GM03348 (cell line): ENCODE measurements at places on chromosomes 6 and 20.

DNA sequence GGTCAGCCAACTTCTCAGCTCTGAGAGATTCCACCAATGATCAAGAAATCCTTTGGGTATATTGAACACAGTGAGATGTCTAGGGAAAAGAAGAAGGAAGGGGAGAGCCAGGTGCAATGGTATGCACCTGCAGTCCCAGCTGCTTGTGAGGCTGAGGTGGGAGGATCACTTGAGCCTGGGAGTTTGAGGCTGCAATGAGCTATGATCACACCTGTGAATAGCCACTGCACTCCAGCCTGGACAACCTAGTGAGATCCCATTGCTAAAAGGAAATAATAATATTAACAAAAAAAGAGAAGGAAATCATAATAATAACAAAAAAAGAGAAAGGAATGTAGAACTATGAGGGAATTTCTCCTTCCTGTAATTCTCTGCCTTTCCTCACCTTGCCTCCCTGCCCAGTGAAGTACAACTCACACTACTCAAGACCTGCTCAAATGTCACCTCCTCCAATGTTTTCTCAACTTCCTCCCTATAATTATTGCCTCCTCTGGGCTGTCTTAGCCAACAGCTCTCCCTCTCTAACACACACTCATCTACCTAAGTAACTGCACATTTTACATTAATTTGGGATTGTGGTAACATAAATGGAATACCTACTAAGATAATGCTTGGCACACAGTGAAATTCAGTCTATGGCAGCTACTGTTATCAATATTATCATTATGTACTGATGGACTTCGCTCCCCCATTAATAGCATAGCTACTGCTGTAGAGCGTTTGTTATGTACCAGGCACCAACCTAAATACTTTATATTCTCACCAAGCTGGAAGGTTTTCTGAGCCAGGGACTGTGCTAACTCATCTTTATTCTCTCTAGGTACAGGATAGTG is 103.6 kb downstream of the KIF13A start:
- DNase-seq, result no peak

DNA sequence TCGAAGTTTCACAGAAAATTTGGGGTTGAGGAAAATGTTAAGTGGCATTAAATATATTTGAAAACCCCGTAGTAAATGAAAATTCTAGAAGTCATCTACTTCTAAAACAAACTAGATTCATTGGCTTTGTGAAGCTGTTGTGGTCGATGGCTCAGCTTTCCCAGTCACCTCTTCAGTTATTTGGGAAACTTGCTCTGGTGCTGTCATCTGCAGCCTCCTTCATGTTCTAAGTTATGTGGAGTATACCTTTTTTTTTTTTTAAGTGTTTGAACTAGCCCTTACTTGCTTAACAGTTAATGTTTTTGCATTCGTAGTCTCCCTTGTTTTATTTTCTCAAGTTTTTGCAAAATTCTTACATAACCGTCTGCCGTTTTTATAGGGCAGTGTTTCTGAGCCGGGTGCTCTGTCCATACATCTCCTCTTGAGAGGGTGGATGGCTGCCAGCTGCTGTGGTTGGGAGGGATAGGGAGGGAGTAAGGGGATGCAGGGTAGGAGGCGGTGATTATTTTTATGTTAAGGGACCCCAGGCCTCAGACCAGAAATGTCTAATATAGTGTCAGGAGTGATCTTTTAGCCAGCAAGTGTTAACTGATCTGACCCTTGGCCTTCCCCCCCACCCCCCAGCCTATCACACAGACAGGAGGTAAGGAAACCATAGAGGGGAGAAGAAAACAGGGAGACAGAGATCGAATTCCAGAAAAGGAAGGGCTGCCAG is 7.1 kb downstream of the RREB1 start:
- DNase-seq, result no peak

DNA sequence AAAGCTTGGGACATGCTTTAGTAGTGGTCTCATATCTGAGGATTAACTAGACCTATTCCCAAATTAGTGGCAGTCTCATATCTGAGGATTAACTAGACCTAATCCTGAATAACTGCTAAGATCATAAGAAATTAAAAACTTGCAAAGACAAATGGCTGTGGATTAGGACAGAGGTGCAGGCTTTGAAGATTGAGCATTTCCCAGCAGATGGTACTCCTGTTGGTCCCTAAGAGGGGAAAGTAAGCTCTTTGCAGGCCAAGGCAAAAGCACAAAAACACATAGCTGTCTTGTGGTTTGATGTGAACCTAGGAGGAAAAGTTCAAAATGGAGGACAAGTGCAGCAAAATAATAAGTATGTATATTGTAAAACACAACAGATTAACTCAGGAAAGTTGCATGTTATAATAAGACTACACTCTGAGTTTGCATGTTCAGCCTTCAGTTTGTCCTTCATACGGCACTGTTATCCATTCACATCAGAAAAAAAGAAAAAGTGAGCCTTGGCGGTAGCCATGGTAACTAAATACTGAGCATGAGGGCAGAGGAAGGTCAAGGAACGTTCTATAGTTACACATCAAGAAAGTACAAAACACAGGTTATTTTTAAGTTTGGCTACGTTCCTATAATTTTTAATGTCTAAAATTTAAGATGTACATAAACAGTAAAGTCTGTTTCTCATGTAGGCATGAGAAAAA is 62.8 kb downstream of the FILIP1 start:
- no peak for DNase-seq

DNA sequence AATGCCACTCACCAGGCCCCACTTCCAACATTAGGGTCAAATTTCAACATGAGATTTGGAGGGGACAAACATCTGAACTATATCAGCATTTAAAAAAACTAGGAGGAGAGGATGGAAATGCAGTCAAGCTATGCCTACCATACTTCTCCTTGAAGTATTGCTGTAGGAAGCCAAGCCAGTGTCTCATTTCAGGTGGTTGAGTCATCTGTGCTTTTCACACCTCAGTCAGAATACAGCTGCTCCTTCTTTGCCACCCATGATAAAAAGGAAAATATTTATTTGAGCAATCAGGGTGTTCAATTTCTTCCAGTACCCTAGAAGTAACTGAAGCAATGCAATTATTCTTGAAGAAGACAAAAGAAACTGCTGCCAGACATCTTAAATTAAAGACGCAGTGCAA is 47.0 kb upstream of the EEF1E1 start:
- no peak for DNase-seq

- DNase-seq, result no peak
Measured at GRCh38 chr20:50728981-50729874, 2.2 kb upstream of the PARD6B start.

DNA sequence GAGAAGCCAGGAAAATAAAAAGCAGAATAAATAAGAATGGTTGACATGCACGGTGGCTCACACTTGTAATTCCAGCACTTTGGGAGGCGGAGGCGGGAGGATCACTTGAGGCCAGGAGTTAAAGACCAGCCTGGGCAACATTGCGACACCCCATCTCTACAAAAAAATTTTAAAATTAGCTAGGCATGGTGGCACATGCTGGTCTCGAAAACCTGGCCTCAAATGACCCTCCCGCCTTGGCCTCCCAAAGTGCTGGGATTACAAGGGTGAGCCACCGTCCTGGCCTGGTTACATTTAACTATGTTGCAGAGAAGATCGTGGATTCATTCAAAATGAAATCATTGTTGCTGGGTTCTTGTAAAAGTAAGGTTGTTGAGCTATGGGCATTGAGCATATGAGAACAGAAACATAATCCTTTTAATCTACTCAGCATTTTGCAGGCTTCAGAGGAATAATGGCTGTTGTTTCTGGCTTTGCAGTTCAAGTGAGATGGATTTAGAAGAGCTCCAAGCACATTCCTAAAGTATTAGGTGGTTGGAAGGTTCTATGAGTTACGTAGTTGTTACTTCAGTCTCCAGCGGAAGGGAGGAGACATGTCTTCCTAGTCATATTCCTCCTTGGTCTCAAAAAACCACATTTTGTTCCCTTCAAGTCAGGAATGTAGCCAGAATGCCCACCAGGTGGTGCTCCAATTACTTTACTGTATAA is 45.6 kb upstream of the RAB23 start:
- peak; percentile 86 for DNase-seq

- no peak for DNase-seq
Measured at GRCh38 chr20:32252189-32252588, 25.3 kb upstream of the KIF3B start.

DNA sequence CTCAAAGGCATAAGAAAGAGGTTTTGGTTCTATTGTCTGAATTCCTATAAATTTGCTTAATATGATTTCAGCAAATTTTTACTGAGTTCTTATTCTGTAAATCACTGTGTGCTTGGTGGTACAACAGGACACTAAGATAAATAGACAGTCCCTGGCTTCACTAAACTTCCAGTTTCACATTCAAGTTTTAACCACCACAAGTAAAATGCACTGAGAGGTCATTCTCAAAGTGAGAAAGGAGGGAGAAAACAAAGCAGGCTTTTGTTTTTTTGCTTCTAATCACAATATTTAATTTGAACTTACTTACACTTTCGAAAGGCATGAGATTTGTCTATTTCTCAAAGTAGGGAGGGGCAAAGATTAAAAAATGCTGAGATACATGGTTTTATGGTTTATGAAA is 445.7 kb downstream of the CDC5L start:
- DNase-seq, result no peak

DNA sequence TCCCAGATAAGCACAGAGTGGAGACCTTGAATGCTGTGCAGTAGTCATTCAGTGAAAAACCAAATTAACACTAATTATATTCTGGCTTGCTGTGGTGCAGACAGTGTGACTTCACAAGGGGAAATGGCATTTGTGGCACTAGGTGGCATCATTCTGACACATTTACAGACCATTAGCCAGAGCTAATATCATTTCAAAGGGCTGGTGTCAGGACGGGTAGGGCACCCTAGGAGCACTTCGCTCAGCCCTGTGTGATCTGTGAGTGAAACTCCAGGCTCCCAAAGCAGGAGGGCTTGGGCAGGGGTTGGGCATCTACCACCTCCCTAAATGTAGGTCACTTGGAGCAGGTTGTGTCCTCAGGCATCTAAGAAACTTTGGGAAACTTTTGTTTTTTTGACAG is 555.8 kb downstream of the PKHD1 start:
- DNase-seq, result no peak

GRCh38 chr6:50840811-50841192 is 22.1 kb downstream of the TFAP2B start:
- DNase-seq, result no peak

DNA sequence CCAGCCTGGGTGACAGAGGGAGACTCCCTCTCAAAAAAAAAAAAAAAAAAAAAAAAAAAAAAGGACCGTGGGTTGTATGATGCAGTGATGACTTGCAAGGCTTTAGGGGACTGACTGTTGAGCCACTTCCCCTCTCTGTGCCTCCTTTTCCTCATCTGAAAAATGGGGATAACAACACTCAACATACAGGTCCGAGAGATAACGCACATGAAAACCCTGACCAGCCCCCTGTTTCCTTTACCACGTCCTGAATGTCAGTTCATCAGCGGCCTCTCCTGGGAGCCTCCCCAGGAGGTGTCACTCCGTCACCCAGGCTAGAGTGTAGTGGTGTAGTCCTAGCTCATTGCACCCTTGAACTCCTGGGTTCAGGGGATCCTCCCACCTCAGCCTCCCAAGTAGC is 3.9 kb downstream of the SLA2 start:
- DNase-seq, result no peak

DNA sequence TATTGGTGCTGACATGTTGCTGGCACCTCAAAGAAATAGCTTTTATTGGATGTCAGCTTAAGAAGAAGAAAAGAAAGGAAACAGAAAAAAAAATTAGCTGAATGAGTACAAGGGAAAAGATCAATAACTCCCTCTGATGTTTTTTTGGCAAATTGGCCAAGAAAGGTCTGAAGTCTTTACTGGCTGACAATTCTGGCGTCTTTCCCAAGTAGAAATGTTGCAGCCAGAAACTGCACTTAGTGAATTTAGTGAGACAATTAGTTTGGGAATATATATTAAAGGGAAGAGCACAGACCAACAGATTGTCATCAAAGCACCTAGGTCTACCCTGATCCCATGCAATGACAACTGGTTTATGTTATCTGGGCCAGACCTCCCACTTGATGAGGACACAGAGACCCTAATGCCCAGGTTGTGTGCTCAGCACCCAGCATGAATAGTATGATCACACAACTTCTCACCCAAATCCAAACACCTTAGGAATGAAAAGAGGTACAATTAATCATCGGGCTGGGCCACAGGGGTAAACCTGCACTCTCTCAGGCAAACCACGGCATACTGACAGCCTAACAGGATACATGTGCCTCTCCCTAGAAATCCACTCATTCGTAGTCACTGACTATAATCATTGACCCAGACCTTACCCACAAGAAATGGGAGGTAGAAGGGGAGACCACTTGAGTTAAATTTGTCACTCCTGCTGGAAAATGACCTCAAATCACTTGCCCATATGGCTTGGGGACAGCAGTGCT is 612.3 kb upstream of the ARID1B start:
- DNase-seq, result no peak

- no peak for DNase-seq
Measured at GRCh38 chr6:67433124-67433523, 1202.0 kb upstream of the ADGRB3 start.

GRCh38 chr20:10474606-10475184 is 39.6 kb downstream of the SLX4IP start:
- no peak for DNase-seq

DNA sequence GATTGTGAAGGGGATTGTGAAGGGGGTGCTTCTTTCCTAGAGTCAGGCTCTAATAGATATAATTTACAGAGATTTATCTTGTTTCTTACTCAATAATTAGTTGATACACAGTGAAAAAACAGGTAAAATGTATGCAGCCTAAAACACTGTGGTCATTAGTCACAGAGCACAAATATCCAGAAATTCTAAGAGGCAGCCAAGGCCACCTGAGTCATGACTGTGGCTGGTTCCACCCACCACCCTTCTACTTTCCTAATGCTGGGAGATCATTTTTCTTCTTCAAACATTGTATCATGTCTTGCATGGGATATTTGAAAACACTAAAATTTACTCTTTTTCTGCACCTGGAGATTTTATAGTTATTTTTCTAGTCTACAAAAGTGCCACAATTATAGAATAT is 181.6 kb downstream of the OTOR start:
- DNase-seq, result peak; percentile 66

GRCh38 chr20:49814057-49814694 is 1.5 kb downstream of the SLC9A8 start:
- DNase-seq, result no peak

DNA sequence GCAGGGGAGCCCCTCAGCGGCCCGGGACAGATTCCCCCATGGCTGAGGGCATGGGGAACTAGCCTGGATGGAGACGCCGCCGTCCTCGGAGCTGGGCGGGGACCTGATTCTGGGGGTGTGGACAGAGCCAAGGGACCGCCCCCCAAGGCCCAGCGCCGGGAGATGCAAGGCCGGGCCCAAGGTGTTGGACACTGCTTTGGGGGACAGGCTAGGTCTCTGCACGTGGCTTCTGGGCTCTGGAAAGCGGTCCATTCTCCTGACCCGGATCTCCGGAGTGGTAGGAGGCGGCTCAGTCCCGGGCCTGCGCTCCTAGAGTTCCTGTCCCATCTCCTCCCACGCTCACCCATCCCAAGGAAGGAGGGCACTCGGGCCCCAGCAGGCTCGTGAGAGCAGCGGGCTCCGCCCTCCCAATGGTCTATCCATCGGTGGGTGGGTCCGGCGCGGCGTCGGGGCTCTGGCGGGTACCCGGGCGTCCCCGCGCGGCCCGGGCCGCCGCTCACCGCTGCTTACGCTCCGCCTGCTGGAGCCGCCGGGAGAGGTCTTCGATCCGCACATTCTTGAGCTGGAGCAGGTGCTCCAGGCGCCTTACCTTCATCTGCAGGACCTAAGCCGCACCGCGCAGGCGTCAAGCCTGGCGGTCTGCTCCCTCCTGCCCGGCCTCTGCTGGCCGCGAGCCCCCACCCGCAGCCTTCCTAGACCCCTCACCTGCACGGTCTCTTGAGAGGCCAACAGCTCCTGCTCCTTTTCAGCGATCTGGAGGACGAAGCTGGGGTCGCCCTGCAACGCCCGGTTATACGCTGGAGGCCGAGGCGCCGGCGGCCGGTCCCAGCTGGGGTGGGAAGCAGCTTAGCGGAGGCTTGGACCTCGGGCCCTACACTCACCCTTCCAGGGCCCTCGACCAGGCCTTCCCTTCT is 3.3 kb downstream of the SPEF1 start:
- peak; percentile 86 for DNase-seq
